ENCODE measurements at places on chromosomes 16 and 17.

GRCh38 chr16:74723256-74723655, 22.6 kb upstream of the MLKL start:
- no peak for DNase-seq

DNA sequence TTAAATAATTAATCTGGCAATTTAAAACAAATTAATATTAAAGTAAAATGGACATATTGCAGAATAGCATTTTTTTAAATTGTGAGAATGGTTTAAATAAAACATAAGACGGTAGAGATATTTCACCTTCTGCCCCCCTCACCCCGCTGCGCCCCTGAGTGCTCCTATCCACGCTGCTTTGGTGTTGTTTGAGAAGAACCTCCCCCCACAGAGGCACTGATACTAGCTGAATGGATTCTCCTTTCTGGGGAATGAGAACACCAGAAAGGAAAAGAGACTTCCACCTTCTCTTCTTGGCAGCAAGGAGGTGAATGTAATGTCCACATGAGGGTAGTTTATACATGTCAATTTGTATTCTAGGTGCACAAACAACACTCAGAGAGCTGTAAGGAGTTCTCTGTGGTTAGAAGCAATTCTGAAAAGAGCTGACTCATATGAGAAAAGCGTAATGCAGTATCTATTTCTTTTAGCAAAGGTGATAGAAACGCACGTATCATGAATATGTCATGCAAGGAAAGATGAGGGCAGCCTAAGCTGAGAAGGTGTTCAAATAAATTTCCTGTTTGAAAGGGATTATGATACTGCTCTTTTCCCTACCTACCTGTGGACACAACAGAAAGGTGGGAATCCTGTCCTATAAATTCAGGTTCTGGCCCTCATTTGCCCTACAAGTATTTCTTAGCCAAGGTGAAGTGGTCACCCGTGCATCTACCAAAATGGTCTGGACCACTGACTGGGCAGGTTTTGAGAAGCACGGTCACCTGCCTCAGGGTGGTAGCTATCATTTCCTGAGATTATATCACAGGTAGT, 126.9 kb downstream of the PARN start:
- DNase-seq, result no peak

DNA sequence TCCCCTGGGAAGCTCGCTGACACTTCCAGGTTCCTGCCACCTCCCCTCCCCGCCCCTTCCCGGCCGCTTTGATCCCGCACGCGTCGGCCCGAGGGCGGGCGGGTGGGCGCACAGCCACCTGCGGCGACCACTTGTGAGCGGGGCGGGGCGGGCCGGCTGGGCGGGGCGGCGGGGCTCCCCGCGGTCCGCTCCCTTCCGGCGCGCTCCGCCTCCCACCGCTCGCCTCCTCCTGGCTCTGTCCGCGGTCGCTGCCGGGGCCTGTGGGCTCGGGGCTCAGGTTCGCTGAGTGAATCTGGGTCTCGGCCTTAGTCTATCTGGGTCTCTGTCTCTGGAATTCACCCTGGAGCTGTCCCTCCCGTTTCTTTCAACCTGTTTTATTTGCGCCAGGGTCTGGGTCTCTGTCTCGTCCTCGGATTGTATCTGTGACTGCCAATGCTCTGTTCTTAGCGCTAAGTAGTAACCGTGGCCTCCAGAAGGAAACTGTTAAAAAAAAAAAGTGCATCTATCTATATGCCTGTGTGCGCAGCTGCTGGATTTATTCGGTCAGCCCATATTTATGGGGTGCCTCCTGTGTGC, 2.7 kb upstream of the HES7 start:
- DNase-seq, result no peak

DNA sequence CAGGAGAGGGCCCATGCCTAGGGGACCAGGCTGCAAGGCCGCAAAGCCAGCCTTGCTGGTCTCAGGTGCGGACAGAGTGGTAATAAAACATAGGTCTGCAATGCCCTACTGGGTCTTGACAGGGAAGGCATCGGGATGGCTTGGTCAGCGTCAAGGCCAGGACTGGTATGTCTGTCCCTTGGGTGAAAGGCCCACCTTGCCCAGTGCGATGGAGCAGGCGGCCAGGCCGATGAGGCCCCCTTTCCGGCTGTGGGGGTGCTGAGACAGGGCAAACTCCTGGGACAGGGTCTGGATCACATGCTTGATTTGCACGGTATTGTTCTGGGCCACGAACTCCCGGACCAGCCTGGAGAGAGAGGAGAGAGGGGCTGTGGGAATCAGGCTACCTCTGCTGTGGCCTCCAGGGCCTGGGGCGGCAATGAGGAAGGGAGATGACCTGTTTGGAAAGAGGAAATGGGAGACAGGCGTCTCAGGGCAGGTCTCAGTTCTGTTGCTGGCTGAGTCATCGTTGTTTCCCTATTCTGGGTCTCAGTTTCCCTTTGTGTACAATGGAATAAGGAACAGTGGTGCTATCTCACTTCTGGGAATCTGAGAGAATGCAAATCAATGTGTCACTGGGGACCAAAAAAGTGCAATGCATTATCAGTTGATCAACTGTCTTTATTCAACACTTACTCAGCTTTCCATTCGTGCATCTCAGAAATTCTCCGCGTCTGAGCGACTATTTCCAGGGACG, 14.8 kb downstream of the VAC14 start:
- no peak for DNase-seq

GRCh38 chr17:59154721-59155438, at the start of gene SKA2:
TSS of gene SKA2 (minus strand) at chr17:59155186. CDS start at chr17:59155163, 23 bp downstream.
- peak; percentile 20 for DNase-seq

- no peak for DNase-seq
Measured at GRCh38 chr17:259341-259976, 78.0 kb upstream of the DOC2B start.

DNA sequence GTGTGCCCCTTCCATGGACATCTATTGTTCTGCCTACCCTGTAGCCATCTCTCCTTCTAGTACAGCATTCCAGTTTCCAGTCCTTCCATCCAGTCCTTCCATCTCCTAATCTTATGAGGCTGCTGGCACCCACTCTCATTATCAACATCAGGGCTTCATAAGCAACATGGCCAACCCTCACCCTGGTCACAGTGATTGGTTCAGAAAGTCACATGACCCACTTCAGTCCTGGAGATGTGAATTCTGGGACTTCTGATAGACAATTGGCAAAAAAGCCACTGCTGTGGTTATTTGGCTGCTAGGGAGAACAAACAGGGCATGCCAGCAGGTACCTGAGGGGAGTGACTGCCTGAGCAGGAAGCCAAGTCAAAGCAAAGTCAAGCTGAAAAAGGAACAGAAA, 164.7 kb upstream of the C16orf82 start:
- DNase-seq, result no peak

GRCh38 chr17:14361945-14362508, 61.1 kb downstream of the HS3ST3B1 start:
- no peak for DNase-seq
